GM06990 (cell line): ENCODE measurements at places on chromosomes 6 and 20.

DNA sequence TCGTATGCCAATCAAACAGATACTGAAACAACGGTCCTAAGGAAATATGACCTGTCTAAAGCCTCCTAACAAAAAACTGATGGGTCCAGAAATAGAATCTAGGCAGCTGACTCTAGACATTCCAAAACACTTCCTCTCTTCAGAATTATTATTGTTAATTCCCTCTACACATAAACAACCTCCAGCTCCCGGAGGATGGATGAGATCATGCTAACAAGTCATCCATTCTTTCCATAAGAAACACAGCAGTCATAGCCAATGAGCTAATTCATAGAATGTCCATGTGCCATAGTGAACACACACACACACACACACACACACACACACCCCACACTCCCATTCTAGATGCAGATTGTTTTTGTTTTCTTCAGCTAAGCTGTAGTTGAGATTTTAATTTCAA, 44.3 kb downstream of the HDGFL1 start:
- DNase-seq: no peak

- DNase-seq: no peak
Measured at GRCh38 chr6:41658636-41659035, 20.4 kb downstream of the MDFI start.

DNA sequence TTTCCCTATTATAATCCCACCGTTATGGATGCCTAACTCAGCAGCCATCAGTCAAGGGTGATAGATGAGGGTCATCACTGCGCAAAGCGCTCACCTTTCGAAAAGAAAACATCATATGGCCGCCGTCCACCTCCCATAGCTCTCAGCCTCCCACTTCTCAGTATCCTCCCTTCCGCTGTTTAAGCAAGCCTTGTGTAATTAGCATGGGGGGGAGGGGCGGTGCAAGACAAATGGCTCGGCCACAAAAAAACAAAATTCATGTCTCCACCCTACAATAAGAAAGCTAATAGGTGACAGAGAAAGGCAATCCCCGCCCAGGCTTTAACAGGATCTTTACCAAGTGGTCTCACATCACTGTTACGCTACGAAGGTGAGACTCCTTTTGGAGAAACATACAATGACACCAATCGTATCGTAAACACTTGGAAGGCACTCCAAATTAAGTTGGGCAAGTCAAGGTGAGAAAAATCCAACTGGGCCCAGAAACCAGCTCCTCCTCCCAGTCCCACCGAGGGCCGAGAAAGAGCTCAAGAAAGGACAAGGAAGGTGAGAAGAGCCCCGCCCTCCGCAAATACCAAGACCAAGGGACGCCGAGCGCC, 645 bp downstream of the DDX39B start:
- no peak for DNase-seq

DNA sequence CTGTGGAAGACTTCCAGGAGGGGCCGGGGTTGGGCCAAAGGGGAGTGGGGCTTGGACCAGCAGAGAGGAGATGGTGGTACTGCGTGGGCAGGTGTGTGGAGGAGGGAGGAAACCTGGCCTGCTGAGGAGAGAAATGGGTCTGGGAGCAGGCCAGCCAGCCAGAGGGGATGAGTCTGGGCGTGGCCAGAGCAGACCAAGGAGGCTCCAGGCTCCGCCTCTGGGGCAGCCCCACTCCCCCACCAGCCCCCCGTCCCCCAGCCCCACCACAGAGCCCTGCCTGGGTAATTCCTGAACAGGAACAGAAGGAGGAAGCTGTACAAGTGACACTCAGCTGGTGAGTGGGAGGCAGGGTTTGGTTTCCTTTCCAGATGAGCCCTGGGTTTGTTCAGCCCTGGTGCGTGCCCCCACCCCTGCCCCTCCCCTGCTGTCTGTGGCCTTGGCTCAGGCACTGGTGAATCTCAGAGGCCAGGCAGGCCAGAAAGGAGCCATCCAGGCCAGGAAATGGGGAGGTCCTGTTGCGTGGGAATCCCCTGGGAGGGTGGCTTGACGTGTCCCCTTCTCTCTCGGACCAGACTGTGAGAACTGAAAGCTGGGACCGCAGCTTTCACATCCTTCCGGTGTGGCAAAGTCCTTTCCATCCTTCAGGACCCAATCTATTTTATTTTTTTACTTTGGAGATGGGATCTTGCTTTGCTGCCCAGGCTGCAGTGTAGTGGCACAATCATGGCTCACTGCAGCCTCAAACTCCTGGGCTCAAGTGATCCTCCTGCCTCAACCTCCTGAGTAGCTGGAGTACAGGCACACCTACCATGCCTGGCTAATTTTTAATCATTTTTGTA, 9.4 kb upstream of the SRC start:
- peak; percentile 87 for DNase-seq

DNA sequence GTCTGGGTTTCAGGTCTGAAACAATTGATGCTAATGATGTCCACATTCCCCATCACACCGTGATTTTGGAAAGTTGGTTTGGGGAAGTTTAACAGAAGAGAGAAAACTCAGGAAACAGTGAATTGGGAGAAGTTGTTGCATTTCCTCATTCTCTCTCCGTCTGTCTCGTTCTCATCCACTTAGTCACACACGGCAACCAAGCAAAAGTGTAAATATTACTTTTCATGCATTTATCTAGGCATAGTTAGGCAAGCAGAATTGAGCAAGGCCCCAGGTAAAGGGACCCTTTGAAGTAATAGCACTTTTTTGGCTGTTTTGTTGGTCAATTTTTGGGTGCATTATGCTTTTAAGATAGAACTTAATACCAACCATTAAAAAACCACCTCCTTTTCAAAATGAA, 137.0 kb upstream of the SULF2 start:
- no peak for DNase-seq

DNA sequence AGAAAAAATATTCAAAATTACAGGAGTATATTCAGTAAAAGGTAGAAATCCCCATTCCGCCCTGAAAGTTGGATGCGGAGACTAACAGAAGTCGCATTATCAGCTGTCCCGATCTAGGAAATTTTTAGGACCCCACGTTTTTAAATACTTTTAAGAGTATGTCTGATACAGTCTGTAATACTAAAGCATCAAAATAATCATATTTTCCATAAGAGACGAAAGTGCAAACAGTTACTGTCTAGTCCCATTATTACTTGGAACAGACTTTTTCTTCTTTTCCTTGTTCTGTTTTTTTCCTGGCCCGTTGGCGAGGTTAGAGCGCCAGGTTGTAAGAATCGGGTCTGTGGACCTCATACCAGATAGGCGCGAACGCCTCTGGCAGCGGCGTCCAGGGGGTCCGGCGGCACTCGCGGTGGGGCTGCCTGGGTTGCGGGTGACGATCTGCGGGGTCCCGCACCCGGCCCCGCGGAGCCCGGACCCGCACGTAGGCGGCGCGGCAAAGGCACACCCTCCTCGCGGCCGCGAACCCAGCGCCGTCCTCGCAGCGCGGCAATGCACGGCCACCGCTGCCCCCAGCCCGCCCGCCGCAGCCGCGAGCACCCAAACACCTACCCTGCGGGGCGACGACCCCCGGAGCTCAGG, 460 bp downstream of the PLAGL1 start:
- DNase-seq: peak; percentile 2

DNA sequence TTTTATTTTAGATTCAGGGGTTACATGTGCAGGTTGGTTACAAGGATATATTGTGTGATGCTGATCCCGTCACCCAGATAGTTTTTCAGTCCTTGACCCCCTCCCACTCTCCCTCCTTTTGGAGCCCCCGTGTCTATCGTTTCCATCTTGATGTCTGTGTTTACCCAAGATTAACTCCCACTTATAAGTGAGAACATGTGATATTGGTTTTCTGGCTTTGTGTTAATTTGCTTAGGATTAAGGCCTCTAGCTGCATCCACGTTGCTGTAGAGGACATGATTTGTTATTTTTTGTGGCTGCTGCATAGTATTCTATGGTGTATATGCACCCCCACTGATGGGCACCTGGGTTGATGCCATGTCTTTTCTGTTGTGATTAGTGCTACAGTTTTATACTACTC, 178.6 kb downstream of the PLCB1 start:
- DNase-seq: no peak

- no peak for DNase-seq
Measured at GRCh38 chr20:32474717-32474966, 110.5 kb downstream of the NOL4L start.

- DNase-seq: no peak
Measured at GRCh38 chr20:23519556-23519955, 28.6 kb downstream of the CST8 start.
